Pulmonary artery endothelial cell (primary cell): ENCODE measurements at places on chromosomes 6 and 20. TPM values are rescaled to one million over a fixed set of nuclear protein-coding genes. Genes with fewer than 3 reads are reported as not detected.

The PXT1 gene
- 0.07 TPM in 2 replicates for total RNA-seq

The HNF4A gene
- total RNA-seq: not detected in 2 replicates

The DLL1 gene
- total RNA-seq: 1.8 and 2.1 TPM in 2 replicates

The HLA-DMA gene
- 0.26 and 0.46 TPM in 2 replicates for total RNA-seq

The C6orf163 gene
- 0.56 and 1.1 TPM in 2 replicates for total RNA-seq

The RIPOR2 gene
- 0.18 TPM in 1 of 2 replicates, not detected in the other for total RNA-seq

The SNPH gene
- 6.4 and 14.0 TPM in 2 replicates for total RNA-seq

The MCCD1 gene
- not detected in 2 replicates for total RNA-seq

The LRFN2 gene
- total RNA-seq: not detected in 2 replicates

The BPIFB6 gene
- not detected in 2 replicates for total RNA-seq

The MUC22 gene
- not detected in 2 replicates for total RNA-seq
